ENCODE measurements at places on chromosomes 16 and 17.

- DNase-seq = no peak
These were observed 105.7 kb downstream of the PITPNC1 start for GRCh38 chr17:67482764-67483163.

DNA sequence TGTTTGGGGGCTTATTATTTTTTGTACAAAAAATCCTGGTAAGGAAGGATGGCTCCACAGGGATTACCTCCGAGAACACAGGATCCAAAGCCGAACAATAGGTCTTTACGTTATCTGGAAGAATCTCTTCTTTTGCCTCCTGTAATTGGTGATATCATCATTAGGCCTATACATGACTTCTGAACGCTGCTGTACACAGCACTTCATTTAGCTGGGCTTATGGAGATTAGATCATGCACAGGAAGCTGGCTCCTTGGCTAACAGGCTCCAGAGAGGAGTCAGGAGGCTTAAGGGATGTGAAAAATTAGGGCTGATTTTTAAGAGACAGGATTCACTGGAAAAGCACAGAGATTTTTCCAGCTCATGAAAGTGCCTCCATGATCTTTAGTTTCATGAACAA lies 54.7 kb downstream of the TANGO6 start:
- no peak for DNase-seq

DNA sequence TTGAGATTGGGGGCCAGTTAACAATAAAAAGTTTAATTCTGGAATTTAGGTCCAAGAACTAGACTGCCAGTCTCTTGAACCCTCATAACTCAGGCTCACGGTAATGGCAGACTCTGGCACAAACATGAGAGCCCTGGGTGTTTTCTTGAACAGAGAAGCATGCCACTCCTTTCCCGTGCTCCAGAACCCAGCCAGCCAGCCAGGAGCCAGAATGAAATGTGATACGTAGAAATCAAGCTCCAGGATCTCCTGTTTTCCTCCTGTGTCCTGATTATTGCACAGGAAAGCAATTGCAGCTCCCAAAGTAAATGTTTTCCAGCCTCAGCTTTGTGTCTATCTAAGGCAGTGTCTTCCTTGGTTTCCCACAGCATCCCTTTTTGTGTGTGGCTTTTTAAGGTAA lies 46.2 kb upstream of the NOL11 start:
- no peak for DNase-seq

GRCh38 chr16:4537376-4538343 lies 913 bp downstream of the CDIP1 start:
- DNase-seq = no peak

DNA sequence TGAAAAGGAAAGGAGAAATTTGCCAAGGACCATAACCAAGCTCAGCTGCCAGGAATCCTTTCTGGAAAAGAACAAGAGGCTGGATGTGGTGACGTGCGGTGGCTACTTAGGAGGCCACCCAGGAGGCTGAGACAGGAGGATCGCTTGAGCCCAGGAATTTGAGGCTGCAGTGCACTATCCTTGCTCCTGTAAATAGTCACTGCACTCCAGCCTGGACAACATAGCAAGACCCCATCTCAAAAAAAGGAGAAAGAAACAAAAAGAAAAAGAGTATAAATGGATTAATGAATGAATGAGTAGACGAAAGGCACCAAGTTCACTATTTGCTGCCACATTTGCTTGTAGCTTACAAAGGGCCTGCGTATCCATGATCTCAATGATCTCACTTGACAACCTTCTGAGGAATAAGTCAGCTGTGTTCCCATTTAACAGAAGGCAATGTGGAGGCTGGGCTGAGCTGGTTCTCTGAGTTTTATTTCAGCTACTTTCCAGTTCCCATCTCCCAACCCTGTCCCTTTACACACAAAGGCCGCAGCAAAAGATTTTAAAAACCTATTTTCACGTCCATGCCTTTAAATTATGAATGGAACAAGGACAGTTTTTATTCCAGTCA lies 29.8 kb downstream of the ARSG start:
- no peak for DNase-seq

GRCh38 chr16:29649588-29650494 lies 13.2 kb upstream of the SPN start:
- no peak for DNase-seq

DNA sequence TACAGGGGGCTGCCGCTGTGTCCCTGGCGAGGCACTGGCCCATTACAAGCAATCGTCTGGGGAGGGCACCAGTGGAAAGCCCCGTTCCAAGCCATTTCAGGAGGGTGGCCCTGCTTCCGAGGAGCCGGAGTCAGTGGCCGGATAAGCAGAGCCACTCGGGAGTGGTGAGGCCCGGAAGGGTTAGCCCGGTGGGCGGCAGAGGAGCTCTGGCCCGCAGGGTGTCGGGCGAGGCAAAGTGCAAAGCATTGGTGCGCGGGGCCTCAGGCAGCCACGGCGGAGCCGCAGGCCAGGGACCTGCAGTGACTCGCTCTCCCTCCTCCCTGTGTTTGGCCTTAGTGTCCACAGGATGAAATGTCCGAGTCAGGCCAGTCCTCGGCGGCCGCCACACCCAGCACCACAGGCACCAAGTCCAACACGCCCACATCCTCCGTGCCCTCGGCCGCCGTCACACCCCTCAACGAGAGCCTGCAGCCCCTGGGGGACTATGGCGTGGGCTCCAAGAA lies 24.6 kb downstream of the NME3 start:
- no peak for DNase-seq

DNA sequence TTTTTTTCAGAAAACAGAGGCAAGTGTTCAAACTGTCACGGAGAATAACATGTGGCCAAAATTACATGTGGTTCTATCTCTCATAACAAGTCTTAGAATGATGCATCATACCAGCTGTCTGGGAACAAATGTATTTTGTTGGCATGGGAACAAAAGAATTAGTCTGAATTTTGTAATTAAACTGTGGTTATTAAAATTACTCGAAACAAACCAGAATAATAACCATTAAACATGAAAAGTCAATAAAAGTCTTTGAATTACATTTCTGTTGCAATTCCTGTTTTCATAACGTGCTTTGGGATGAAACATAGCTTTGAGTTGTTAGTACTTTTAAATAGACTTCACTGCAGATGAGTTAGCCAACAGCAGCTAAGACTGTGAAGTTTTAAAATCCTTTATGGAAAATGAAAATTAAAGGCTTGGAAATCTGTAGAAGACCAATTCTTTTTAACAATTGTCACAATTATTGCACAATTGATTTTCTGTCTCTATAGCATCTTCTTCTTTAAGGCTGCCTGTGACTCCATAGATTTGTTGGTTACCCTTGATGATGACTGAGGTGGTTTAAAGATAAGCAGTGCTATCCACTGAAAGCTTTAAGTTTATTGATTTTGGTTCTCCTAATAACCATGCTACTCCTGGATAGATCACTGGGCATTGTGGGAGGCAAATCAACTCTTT lies 117.9 kb upstream of the AXIN2 start:
- DNase-seq = no peak

- DNase-seq = no peak
These were observed 26.4 kb upstream of the SLC7A5 start for GRCh38 chr16:87895641-87896141.

DNA sequence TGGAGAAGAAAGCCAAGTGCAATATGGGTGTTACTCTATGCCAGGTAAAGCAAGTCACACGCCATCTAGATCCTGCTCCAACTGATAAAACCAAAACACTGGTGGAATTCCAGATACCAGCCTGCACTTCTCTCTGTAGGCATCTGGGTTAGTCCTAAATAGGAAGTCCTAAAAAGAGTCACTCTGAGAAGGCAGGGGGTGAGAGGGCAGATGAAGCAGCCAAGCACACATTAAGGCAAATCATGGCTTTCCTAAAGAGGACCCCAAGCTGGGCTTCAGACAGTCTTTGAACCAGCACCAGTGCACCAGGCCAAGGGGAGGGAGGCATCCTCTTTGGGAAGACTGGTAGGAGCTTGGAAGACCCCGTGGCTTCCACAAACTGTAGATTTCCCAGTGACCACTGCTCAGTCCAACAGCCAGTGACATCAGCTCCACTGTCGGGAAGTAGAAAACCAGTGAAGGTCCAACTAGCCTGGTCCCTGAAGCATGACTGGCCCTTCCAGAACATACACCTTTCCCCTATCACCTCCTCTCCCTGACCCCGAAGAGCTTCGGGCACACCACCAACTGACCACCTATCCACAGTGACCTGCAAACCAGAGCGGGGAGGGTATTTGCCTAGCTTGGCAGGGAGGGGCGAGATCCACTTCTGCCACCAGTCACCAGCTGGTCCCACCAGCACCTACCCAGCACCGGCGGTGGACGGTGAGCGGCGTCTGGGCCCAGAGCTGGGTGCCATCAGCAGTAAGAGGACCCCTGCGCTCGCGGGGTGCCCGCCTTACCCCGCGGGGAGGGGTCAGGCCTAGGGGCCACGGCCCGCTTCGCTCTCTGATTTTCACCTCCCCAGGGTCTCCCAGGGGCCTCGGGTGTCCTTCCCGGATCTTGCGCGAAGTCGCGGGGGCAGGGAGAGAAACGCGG lies 1.0 kb downstream of the LITAF start:
- no peak for DNase-seq

DNA sequence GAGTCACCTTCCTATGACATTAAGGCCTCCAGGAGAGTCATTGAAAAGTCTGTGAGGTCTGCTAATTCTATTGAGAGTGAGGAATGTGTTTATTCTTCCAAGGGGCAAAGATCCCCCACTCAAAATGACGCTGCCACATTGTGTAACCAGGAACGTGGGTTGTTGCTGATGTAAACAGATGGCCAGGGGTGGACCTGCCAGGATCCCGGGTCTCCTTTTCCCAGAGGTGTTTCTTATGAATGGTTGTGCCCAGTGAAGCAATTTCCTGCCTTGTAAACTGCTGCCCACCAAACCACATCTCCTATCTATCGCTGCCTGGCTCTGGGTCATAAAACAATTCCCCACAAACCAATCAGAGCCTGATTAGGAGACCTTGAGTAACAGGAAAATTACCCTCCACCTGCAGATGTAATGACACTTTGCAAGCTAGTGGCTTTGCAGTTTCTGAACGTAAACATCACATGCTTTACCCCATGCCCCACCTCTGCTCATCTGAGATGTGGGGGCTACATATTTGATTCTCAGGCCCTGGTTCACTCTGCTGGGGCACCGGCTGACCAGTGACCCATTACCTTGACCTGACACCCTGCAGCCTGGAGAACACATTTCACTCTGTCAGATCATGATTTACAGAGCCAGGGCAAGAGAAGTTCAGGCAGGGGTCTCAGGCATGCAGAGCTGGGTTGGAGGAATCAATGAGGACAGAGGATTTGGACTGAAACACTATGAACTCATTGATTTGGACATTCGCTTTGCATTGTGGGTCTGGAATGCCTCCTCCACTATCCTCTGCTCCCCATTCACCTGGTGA lies 33.1 kb upstream of the DDX52 start:
- no peak for DNase-seq

DNA sequence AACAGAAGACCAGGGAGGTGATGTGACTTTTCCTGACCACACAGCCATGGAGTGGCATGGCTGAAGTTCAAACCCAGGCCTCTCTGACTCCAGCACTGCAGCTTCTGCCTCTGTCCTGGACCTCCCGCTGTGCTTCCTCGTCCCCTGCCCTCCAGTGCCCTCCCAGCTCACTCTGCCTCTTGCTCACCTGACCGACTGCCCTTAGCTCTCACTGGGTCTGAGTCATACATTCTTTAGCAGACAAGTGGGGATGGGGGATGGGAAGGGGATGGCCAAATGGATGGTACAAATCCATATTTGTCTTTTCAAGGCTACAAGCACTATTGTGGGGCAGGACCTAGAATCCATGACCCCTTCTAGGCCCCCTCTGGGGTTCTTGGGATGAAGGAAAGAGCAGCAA lies 33.0 kb downstream of the PITPNM3 start:
- DNase-seq = no peak

DNA sequence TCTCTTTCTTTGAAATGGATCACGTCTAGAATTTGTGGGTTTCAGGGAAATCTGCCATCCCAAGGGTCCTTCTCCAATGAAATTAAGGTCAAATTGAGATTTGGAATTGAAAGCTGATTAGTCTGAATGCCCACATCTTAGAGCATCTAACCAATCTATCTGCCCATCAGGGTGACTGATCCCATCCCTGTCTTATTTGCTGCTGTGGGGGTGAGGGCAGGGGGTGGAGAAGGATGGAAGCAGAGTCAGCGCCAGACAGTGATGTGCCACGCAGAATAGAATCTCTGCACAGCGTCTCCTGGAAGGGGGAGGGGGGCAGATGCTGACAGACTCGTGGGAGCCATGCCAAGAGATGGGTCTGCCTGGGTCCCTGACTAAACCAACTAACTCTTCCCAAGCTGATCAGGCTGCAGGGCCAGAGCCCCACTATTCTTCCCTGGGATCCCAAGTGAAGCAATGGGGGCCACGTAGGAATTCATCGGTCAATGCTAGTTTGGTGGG lies 32.1 kb downstream of the CDK5RAP3 start:
- DNase-seq = peak; percentile 63

GRCh38 chr16:17602678-17603077 lies 131.9 kb upstream of the XYLT1 start:
- DNase-seq = no peak

DNA sequence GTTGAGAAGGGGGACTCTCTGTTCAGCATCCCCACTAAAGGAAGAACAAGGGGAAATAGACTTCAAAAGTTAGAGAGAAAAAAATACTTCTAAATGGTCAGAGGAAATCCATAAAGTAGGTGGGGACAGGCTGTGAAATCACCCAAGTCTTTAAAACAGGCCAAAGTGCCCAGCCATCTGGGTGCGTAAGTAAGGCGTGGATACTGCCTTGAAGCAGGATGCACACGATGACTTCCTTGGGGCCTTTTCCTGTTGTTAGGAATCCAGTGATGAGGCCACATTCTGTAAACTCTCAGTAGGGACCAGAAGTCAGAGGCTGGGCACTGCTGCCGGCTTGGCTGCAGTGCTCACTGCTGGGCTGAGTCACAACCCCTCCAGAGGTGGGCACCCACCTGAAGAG lies 9.2 kb downstream of the AXIN2 start:
- no peak for DNase-seq

GRCh38 chr17:20270369-20270768 lies 197.0 kb downstream of the LGALS9B start:
- no peak for DNase-seq

GRCh38 chr17:68600067-68600930 lies 868 bp downstream of the FAM20A start:
- no peak for DNase-seq

- DNase-seq = no peak
These were observed 60.2 kb downstream of the WSB1 start for GRCh38 chr17:27354051-27354490.

GRCh38 chr17:71849783-71850768 lies 270.7 kb upstream of the SOX9 start:
- no peak for DNase-seq

- no peak for DNase-seq
These were observed 3.5 kb downstream of the CEMP1 start for GRCh38 chr16:2527784-2528100.

DNA sequence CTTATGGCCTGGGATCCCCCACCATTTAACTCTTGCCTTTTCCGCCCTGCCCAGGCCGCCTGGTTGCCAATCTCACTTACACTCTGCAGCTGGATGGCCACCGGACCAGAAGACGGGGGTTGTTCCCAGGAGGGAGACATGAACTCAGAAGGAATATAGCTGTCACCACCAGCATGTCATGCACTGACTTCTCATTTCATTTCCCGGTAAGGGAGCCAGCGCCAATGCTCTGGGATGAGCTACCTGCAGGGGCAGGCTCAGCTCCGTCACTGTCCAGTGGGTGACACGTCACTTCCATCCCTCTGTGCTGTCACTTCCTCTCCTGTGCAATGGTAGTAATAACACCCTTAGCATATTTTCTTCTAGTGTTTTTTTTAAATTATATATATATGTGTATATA lies 26.7 kb downstream of the ITGAL start:
- no peak for DNase-seq
